Breast epithelium (tissue), 4 donors: ENCODE measurements at places on chromosomes 4 and X. TPM values are rescaled to one million over a fixed set of nuclear protein-coding genes. Genes with fewer than 3 reads are reported as not detected.

The CD38 gene
- total RNA-seq = 2.0 TPM

The PGK1 gene
- total RNA-seq = 149 TPM

The CNOT6L gene
- total RNA-seq = 39.0 TPM

The MAGEA2 gene
- not detected for total RNA-seq

The ZGRF1 gene
- total RNA-seq = 4.9 TPM

The XAGE2 gene
- not detected for total RNA-seq

The SSX2 gene
- total RNA-seq = not detected

The EDA gene
- total RNA-seq = 3.6 TPM

The CTAG1B gene
- 2.3 TPM for total RNA-seq

The DCK gene
- total RNA-seq = 11.8 TPM

The CLIC2 gene
- total RNA-seq = 18.4 TPM

The HSFX2 gene
- 0.98 TPM for total RNA-seq

The INTS6L gene
- 12.5 TPM for total RNA-seq

The TMEM47 gene
- 47.9 TPM for total RNA-seq

The HSPA4L gene
- total RNA-seq = 2.7 TPM

The PNMA6A gene
- 0.33 TPM for total RNA-seq

The OCIAD1 gene
- total RNA-seq = 128 TPM

The PTTG2 gene
- 1.3 TPM for total RNA-seq

The GC gene
- not detected for total RNA-seq

The RAB33A gene
- total RNA-seq = 2.6 TPM

The TTC29 gene
- total RNA-seq = not detected

The ETDB gene
- total RNA-seq = not detected

The RPS6KA3 gene
- 37.0 TPM for total RNA-seq

The EPGN gene
- 0.33 TPM for total RNA-seq

The CLDN2 gene
- total RNA-seq = 0.32 TPM

The SHROOM3 gene
- total RNA-seq = 100 TPM
